ENCODE measurements at places on chromosomes 13 and 19. TPM values are rescaled to one million over a fixed set of nuclear protein-coding genes. Genes with fewer than 3 reads are reported as not detected.

- DNase-seq = no peak
Observed at GRCh38 chr13:110921209-110921608, 6.3 kb upstream of the ANKRD10 start.

Gene SLC44A2
- total RNA-seq = 342 TPM

DNA sequence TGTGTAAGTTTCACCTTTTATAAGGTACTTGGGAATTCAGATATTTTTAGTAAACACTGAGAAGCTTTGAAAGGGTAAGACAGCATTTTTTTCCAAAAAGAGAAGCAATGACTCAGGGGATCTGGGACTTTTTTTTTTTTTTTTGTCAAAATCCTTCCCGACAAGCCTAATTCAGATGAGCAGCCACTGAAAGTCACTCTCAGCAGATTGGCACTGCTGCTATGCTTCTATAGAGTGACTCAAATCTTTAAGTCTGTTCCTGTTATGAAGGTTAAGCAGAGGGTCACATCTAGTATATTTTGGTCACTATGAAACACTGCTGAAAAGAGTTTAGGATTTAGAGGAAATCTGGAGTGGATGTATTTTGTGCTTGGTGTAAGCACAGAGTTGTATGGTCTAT lies 571.1 kb downstream of the MYO16 start:
- no peak for DNase-seq

DNA sequence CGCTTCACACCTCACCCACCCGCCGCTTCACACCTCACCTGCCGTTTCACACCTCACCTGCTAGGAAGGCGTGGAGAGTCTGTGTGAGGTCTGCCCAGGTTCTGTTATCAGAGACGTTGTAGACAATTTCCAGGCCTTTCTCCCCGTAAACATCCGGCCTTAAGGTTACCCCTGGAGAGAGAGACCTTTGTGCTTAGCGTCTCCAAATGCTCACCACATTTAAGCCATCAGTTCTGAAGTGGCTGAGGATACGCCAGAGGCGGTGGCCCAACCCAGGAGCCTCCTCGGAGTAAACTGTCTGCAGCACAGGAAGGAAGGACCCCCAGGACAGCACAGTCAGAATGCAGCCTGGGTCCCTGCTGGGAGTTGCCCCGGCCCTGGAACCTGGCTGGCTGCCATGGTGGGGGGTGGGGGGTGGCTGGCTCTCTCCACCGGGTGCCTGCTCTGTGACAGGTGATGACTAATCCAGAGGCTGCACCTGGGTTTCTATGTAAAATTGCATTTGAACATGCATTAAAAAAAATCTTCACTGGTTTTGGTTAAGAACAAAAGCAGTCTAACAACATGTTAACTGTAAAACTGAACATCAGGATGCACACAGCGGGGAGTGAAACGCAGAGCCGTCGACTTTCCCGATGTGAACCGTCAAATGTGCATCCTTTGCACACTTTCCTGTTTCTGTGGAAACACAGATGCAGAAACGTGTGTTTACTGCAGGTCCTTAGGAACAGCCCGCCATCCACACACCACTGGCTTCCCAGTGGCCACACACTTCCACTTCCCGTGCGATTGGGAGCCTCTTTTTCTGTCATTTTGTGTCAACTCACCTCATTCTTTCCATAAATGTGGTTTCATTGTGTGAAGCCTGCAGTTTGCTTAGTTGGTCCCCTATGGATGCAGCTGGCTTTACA lies 4.5 kb downstream of the ATP4B start:
- peak; percentile 36 for DNase-seq

Gene SULT2B1
- 0.79 TPM for total RNA-seq

DNA sequence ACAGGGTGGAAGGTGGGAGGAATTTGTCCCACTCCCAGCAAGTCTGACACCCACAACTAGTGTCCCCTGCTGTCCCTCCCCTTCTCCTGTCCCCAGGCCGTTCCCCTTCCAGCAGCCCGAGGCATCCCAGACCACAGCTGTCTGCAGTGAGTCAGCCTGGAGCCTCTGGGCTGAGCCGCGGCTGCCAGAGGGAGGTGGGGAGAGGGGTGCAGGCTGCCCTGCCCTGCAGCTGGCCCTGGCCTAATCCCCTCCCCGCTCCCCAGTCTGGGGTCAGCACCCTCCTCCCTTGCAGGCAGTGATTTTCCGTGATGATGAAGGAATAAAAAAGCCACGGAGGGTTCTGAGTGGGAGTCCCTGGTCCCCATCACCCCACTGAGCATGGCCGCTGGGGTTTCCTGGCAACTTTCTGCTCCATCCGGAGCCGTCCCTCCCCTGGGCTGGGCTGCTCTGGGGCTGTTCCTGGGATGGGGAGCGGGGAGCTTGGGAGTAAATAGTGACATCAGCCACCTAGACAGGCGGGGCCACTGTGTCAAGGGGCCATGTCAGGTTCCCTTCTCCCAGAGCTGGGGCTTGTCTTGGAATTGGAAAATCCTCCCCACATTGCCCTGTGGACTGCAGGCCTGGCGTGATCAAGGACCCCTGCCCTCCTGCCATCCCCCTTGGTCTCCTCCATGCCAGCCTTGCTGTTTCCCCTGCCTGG lies 16.8 kb downstream of the SPC24 start:
- peak; percentile 47 for DNase-seq

- DNase-seq = no peak
Observed at GRCh38 chr13:98880677-98881076, 97.2 kb downstream of the DOCK9 start.

GRCh38 chr13:47945738-47946137 lies 55.3 kb downstream of the SUCLA2 start:
- DNase-seq = no peak

DNA sequence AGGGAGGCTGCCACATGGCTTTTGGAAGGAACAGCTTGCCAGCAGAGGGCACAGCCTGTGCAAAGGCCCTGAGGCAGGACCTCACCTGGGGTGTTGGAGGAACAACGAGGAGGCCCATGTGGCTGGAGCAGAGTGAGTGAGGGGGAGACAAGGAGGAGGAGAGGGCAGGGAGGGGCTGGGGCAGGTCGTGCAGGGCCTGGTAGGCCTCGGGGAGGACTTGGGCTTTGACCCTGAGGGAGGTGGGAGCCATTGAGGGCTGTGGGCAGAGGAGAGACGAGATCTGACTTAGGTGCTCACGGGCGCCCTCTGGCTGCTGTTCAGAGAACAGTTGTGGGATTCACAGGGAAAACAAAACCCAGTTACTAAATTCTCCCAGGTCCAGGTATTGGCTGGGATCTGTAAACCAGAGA lies 25.2 kb downstream of the ZNRF4 start:
- DNase-seq = no peak

DNA sequence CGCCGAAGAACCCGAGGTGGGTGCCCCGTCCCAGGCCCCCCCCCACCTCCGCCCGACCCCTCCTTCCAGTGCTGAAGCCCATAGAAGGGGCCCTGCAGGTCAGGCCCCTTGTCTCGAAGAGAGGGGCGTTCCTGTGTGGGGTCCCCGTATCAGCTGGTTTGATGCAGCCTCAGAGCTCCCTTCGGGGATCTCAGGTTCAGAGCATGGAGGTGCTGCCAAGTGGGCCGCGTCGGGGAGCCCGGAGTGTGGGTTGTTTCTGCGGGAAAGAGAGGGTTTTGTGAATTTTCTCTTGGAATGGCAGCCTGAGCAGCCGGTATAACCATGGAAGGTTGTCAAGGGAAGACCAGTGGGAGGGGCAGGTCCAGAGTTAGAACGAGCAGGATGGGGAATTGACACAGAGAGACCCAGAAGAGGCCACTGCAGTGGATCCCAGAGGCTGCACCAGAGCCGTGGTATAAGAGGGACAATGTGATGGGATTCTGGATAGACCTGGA lies 384 bp downstream of the TRAPPC2B start:
- DNase-seq = no peak

DNA sequence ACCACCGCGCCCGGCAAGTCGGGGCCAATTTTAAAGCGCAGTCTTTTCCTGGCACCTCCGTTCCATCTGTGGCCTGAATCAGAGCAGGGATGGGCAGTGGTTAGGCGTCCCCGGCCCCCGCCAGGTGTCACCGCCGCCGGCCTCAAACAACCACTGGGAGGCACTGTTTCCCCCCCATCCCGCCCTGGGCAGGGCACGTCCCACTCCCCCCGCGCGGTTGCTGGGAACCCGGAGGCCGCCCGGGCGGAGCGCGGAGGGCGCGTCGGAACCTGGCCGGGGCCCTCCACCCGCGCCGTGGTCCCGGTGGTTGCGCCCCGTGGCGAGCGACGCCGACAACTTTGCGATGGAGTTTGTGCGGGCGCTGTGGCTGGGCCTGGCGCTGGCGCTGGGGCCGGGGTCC lies at the start of gene GRIN3B:
GRIN3B (plus strand) TSS at position 325 of the 400 bp plus-strand sequence; CDS start at position 344, 19 bp downstream.
- DNase-seq = no peak

- DNase-seq = no peak
Observed at GRCh38 chr13:69279213-69279612, 828.4 kb upstream of the ATXN8OS start.

Gene MYH14
- 52.3 TPM for total RNA-seq

Gene VSTM1
- total RNA-seq = not detected

DNA sequence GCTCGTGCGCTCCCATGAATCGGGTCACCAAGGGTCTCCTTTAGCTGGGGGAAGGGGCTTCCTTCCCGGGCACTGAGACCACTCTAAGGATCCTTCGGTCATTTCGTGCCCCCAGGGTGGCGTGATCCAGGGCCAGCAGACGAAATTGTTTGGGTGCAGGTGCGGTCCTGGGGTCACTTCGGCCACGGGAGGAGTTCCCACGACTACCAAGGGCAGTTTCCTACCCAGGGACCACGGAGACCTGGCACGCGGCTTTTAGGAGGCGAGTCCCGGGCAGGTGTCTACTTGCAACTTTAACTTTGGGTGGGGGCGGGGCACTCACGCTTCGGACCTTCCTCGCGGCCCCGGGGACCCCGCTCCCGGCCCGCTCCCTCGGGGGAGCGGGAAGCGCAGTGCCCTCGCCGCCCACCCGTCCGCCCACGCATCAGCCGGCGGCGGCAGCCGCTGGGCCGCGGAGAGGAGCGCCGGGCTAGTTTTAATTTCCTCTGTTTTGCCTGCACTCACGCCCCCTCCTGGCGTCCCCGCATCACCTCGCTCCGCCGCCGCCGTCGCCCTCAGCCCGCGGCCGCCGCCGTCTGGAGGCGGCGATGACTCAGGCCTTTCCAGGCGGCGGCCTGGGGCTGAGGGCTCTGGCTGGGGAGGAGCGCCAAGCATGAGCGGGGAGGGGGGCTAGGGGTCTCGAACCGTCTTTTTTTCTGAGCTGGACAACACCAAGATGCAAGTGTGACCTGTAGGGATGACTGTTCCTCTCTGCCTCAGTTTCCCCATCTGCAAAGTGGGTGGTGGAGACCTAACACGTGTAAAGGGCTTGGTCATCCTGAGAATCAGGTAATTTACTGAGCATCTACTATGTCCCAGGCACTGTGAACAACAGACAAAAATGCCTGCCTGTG lies 21.8 kb downstream of the OLFM2 start:
- DNase-seq = peak; percentile 80

GRCh38 chr13:24683838-24684599 lies 3.8 kb downstream of the ATP12A start:
- DNase-seq = peak; percentile 54

Gene IGFL2
- 3.7 TPM for total RNA-seq

DNA sequence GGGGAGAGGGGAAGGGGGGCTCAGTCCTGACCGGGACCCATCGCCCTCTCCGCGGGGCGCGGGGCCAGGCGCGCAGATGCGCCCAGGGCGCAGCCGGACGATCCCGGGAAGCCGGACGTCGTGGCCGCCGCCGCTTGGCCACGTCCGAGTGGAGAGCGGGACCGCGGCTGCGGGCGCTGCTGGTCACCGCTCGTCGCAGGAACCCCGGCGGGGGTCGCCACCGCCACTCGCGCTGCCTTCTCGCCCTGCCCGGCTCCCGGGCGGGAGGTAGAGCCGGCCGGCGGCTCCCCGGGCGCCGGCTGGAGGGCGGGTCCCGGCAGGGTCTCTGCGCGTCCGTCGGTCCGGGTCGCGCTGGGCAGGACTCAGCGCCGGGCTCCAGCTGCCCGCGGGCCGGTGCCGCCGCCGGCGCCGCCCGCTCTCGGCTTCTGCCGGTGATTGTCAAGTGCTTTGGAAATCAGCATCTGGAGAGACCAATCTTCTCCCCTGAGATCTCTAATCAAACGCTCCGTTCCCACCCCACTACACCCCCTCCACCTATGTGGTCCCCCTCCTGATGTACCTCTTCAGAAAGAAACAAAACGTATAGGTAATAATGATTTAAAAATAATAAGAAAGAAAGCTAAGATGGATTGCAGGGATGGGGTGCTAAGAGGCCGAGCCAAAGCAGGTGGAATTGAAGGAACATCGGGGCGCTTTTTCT lies 464.4 kb downstream of the ITGBL1 start:
- no peak for DNase-seq

Gene IZUMO4
- 14.4 TPM for total RNA-seq

- DNase-seq = no peak
Observed at GRCh38 chr13:51638216-51638871, 54.1 kb downstream of the WDFY2 start.

DNA sequence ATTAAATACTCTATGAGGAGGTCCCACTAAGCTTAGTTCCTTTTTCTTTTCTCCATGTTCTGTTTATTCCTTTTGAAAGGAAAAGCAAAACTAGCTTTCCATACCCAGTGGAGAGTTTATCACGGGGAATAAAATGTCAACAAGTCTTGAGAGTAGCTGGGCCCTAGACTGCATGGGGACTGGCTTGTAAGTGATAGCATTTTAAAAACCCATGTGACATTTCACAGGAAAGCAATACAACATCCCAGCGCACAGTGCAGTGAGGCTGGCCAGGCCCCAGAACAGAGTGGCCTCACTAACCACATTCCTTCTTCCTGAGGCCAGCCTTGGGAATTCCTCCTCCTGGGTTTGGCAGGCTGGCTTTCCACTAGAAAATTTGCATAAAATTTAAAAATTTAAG lies 149.8 kb downstream of the DLEU7 start:
- peak; percentile 39 for DNase-seq

GRCh38 chr13:48797127-48797526 lies 143.4 kb downstream of the CYSLTR2 start:
- DNase-seq = no peak

GRCh38 chr13:102039264-102039663 lies 362.6 kb downstream of the FGF14 start:
- DNase-seq = no peak

DNA sequence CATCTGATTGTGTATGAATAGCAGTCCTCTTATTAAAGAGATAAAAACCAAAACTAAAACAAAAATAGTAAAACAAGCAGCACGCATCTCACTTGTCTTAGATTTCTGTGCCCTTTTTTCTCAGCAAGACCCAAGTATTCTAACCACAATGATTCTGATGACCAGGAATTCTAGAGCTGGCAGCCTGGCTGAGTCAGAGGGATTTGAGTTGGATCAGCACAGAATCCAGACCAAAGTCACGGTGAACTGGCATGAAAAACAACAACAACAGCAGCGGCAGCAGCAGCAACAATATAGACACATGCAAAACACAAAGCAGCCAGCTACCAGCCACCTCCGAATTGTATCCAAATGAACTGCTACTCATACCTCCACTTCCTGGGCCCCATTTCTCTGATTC lies 360.5 kb downstream of the KCNRG start:
- DNase-seq = no peak
